ENCODE measurements at places on chromosomes 12 and 14.

GRCh38 chr12:55039395-55040354 is 19.9 kb downstream of the NEUROD4 start:
- no peak for DNase-seq

GRCh38 chr12:90672081-90672480 is 282.9 kb downstream of the CCER1 start:
- no peak for DNase-seq

- no peak for DNase-seq
Observed at GRCh38 chr12:97387844-97388243, 74.8 kb upstream of the RMST start.

GRCh38 chr14:99231850-99232713 is 39.9 kb downstream of the BCL11B start:
- DNase-seq, result no peak

GRCh38 chr14:63857466-63858030 is 4.7 kb downstream of the SYNE2 start:
- DNase-seq, result peak; percentile 19

- peak; percentile 52 for DNase-seq
Observed at GRCh38 chr14:92657457-92658142, 90.8 kb downstream of the LGMN start.

DNA sequence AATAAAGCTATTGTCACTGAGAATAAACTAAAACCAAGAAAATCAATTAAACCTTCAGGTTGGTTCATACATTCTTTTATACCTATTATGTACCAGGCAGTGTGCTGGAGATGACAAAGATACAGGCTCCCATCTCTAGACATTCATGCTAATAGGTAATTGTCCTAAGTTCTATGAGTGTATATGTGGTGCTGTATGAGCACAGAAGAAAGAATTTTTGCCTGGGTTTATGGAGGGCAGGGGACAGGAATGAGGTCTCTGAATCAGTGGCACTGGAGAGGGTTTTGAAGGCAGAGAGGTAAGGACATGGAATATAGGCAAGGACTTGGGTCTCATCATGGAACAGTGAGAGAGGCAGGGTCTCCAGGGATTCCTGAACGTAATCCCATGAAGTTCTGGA is 38.7 kb downstream of the MAP1LC3B2 start:
- no peak for DNase-seq

DNA sequence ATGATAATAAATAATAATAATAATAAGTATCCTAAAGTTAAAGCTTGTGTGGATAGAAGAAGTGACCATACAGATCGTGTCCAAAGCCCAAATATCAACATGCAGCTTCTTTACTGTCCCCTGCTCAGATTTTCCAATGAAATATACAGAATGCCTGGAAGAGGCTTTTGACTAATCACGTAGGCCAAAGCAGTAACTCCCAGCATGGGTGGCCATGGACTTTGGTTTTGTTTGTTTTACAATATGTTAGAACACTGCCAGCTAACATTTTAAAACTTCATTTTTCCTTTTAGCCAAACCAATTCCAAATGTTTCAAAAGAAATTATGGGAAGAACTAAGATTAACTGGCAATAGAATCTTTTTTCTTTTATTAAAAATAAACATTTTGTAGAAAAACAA is 400.0 kb upstream of the FLRT2 start:
- no peak for DNase-seq

DNA sequence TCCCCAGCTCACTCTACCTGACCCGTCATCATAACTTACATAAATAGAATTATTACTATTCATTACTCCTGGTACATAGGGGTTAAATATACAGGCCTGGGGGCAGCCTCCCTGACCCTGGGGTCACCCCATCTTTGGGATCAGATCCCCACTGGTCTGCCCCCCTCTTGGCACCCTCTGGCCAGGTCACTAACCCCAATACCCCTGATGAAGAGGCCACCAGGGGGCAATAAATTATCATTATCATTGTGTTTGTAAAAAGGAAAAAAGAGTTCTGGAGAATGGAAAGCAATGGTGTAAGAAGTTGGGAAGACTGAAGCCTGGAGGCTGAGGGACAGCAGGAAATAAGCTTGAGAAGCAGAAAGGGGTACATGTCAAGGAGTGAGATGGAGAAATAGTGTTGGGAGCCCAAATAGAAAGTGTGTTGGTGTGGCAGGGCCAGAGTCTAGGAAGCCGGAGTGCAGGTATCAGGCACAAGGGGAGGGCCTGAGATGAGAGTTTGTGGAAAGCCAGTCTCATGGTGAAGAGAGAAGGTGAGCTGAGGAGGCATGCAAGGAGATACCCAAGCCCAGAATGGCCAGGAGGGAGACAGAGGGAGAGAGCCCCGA is 6.1 kb upstream of the AAAS start:
- DNase-seq, result no peak

DNA sequence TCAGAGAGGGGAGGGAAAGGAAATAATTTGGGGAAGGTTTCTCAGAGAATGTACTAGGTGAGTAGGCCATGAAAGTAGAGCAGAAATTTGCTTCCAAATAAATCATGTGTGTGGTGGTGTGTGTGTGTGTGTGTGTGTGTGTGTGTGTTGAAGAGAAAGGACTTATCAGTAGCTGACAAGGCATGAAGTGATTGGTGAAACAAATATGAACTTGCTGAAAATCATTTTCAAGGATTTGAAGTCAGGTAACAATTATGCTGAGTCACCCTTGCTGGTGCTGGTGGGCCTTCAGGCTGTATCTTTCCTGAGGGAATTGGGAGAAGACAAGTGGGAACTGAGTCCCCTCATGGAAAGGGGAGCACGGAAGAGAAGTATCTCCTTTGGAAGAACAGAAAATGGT is 55.5 kb downstream of the HSD17B6 start:
- no peak for DNase-seq

- no peak for DNase-seq
Observed at GRCh38 chr12:117820216-117820907, 148.4 kb downstream of the KSR2 start.

- DNase-seq, result peak; percentile 15
Observed at GRCh38 chr12:62435303-62436163, 31.1 kb upstream of the MON2 start.

GRCh38 chr14:21171128-21171527 is 15.3 kb upstream of the OR5AU1 start:
- no peak for DNase-seq

GRCh38 chr12:123905319-123905925 is 67.2 kb downstream of the CCDC92 start:
- peak; percentile 47 for DNase-seq

- DNase-seq, result peak; percentile 31
Observed at GRCh38 chr12:57765003-57765697, 1.7 kb downstream of the CYP27B1 start.

GRCh38 chr12:54608156-54608555 is 19.7 kb upstream of the PPP1R1A start:
- DNase-seq, result no peak

GRCh38 chr14:102370305-102370809 is 7.6 kb downstream of the TECPR2 start:
- peak; percentile 45 for DNase-seq

DNA sequence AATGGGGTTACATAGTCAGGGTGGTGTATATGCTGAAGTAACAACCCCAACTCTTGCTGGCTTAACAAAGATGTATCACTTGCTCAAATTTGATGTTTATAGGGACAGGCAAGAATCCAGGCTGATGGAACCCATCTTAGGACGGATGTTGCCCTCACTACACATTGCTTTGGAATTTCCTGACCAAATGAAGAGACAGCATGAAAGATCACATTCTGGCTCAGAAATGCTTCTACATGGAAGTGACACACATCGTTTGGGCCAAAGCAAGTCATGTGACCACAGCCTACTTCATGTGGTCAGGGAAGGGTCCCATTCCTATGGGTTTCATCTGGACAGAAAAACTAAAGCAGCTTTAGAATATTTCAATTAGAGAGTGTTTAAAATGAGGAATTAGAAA is 345.8 kb downstream of the TMEM132D start:
- DNase-seq, result no peak

GRCh38 chr12:109773384-109774011 is 59.7 kb downstream of the TRPV4 start:
- no peak for DNase-seq

Data from CD4-positive, alpha-beta T cell treated with Interferon gamma for 1 hour (primary cell).